Fibroblast of the aortic adventitia (primary cell): ENCODE measurements at places on chromosomes 3 and 15. TPM values are rescaled to one million over a fixed set of nuclear protein-coding genes. Genes with fewer than 3 reads are reported as not detected.

- DNase-seq: peak; percentile 0
Measured at GRCh38 chr3:164200053-164200823, 878.1 kb downstream of the SI start.

DNA sequence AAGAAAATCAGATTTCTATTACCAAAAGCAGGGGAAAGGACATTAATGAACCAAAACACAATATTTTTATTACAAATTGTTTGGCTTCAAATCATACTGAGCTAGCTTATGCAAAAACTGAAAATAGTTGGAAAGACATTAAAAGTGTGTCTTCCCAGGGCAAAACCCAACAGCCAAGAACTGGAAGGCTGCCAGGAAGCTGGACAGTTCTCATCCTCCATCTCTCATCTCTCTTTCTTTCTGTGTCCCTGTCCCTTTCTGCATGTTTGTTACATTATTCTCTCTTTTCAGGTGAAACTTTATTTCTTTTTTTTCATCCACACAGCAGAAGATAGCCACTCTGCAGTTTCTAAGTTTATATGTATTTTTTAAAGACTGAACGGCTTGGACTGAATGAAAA lies 41.1 kb upstream of the SNTN start:
- no peak for DNase-seq

GRCh38 chr3:112116748-112117186 lies 16.3 kb downstream of the GCSAM start:
- DNase-seq: no peak

Gene LHFPL4
- not detected in 2 replicates for total RNA-seq

- DNase-seq: no peak
Measured at GRCh38 chr3:15948388-15948787, 150.6 kb upstream of the ANKRD28 start.

DNA sequence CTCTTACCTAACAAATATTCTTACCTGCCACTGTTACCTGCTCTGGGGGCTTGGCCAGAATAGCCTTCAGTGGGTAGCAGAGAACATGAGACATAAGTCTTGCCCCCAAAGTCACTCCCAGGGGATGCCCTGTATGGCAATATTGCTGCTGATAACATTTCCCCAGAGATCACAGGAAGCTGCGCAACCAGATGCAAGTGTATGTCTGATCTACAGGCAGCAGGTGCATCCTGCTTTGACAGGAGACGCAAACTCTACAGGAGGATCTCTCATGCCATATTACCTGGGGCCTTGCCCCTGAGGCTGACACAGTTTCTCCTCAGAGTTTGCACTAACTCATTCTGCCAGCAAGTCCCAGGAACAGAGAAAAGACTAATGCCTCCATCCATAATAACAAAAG lies 174.4 kb upstream of the LPP start:
- DNase-seq: no peak

GRCh38 chr3:33798113-33798417 lies 365 bp upstream of the PDCD6IP start:
- DNase-seq: no peak

Gene SPATA12
- 0.09 TPM in 1 of 2 replicates, not detected in the other for total RNA-seq
